ENCODE measurements at places on chromosomes 6 and 20. TPM values are rescaled to one million over a fixed set of nuclear protein-coding genes. Genes with fewer than 3 reads are reported as not detected.

CAP2 gene
- 8.6 TPM for total RNA-seq

BMP2 gene
- 15.9 TPM for total RNA-seq

SMPDL3A gene
- total RNA-seq, result 19.8 TPM

RBPJL gene
- not detected for total RNA-seq

NRSN1 gene
- not detected for total RNA-seq

Measured in fibroblast of lung (primary cell).